ENCODE measurements at places on chromosomes 13 and 19. TPM values are rescaled to one million over a fixed set of nuclear protein-coding genes. Genes with fewer than 3 reads are reported as not detected.
A peak's percentile ranks its signal among the peaks of the same experiment; 100 is the strongest.

GRCh38 chr13:25151626-25152195 is 20.4 kb downstream of the AMER2 start:
- no peaks in the 10 kb centered on the region for H3K4me1 ChIP-seq
- H3K27me3 ChIP-seq: peaks cover 4% of the 10 kb centered on the region
- no peak overlapping the region for H3K27ac ChIP-seq
- no peak for DNase-seq

GRCh38 chr13:21615427-21615826 is 11.5 kb upstream of the MICU2 start:
- no peak overlapping the region for H3K4me3 ChIP-seq
- H3K4me1 ChIP-seq: no peaks in the 10 kb centered on the region
- no peaks in the 10 kb centered on the region for H3K27me3 ChIP-seq
- no peaks in the 10 kb centered on the region for H3K36me3 ChIP-seq
- no peak overlapping the region for H3K27ac ChIP-seq

- peak; percentile 70 for DNase-seq
- H3K4me3 ChIP-seq: peak overlapping the region; percentile 89
- no peaks in the 10 kb centered on the region for H3K36me3 ChIP-seq
- no peaks in the 10 kb centered on the region for H3K4me1 ChIP-seq
Measured at GRCh38 chr19:18340990-18341868, 831 bp downstream of the PGPEP1 start.

DNA sequence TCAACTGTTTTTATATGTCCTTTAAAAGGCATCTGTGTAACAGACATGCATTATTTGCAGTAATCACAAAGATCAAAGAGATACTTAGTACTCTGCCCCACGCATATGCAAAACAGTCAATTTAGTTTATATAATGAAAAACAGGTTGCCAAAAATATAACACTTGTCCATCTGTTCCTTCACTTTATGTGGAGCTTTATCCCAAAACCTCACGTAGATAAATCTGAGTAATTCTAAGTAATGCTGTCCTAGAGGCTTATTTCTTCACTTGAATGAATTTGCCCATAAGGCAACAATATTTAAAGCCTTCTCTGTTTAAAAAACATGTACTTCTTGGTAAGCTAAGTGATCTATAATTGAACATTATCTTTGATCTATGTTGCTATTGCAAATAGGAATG is 20.3 kb upstream of the SLITRK6 start:
- H3K4me3 ChIP-seq: no peak overlapping the region
- DNase-seq: no peak
- H3K27me3 ChIP-seq: no peaks in the 10 kb centered on the region
- no peaks in the 10 kb centered on the region for H3K4me1 ChIP-seq

DNA sequence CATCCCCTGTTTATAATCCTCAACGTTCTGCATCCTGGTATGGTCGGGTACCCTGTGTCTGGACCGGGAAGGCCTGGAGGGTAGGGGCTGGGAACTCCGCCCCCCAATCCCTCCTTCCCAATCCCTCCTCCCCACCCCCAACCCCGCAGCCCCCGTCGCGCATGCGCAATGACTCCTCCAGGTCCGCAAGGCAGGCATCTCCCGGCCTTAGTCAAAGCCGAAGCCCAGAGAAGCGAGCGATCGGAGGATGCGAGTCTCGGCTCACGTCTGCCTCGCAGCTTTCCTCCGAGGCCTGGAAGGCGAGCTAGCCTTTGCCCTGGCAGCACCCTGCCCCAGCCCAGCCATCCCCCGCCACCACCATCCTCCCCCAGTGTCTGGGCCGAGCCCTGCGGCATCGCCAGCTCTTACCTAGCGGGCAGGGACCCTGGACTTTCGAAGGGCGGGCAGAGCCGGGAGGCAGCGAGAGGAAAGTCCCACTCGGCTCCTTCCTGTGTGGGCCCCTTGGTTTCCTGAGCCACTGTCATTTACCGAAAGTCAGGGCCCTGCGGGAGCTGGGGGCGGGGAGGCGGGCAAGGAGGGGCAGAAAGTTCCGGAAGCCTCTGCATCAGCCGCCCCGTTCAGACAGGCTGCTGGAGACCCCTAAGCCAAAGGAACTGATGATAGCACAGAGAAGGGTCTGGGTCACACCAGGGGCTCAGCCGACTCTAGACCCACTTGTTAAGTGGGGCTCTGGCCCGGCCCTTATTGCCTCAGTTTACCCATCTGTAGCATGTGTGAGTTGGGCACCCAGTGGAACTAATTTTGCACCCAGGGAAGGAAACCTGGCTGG is at the start of gene JAK3:
Gene JAK3, minus strand, starts transcription at position 445 of the 829 bp plus-strand sequence. CDS start 3,565 bp downstream, outside the sequence.
- no peak within 1 kb of the TSS for H3K4me3 ChIP-seq
- no peaks in the 10 kb centered on the region for H3K27me3 ChIP-seq
- H3K4me1 ChIP-seq: no peaks in the 10 kb centered on the region
- no peaks in the 10 kb centered on the region for H3K36me3 ChIP-seq
- no peak within 1 kb of the TSS for H3K27ac ChIP-seq
- peak; percentile 56 for DNase-seq

- peak within 1 kb of the TSS; percentile 49 for H3K4me3 ChIP-seq
- no peaks in the 10 kb centered on the region for H3K4me1 ChIP-seq
- no peak within 1 kb of the TSS for H3K27ac ChIP-seq
- peak; percentile 78 for DNase-seq
- no peaks in the 10 kb centered on the region for H3K36me3 ChIP-seq
Measured at GRCh38 chr19:23914402-23915286, at the start of gene ZNF726. Gene ZNF726, plus strand, starts transcription at chr19:23914886. Its CDS starts 109 bp downstream, at chr19:23914995.

GRCh38 chr13:102617697-102618350 is 21.0 kb downstream of the TPP2 start:
- DNase-seq: no peak
- H3K36me3 ChIP-seq: peaks cover 4% of the 10 kb centered on the region
- no peak overlapping the region for H3K4me3 ChIP-seq
- H3K27ac ChIP-seq: no peak overlapping the region

DNA sequence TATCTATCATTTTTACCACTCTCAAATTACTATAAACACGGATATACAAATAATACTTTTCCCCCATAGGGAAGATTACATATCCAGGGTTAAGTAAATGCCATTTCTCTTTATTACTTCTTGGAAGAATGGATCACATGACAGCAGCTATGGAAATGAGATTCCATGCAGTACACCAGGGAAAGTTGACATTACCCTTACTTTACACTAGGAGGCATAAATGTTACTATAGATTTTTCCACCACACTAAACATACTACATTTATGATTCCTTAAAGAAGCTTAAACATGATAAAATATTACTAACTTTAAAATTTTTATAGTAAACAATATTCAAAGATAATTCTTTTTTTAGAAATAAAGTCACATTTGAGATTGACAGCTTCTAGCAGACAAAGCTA is 611.4 kb downstream of the PCDH9 start:
- H3K27ac ChIP-seq: no peak overlapping the region
- no peaks in the 10 kb centered on the region for H3K27me3 ChIP-seq
- no peaks in the 10 kb centered on the region for H3K36me3 ChIP-seq
- no peak for DNase-seq
- no peak overlapping the region for H3K4me3 ChIP-seq

ZNF529 gene
- total RNA-seq: 7.0 TPM
